ENCODE measurements at places on chromosomes 16 and 17.

- no peak for DNase-seq
Measured at GRCh38 chr17:76584427-76585032, 1.1 kb downstream of the ST6GALNAC2 start.

GRCh38 chr17:5975661-5976060 is 94.5 kb upstream of the WSCD1 start:
- no peak for DNase-seq

- no peak for DNase-seq
Measured at GRCh38 chr16:8686879-8687278, 12.5 kb downstream of the ABAT start.

DNA sequence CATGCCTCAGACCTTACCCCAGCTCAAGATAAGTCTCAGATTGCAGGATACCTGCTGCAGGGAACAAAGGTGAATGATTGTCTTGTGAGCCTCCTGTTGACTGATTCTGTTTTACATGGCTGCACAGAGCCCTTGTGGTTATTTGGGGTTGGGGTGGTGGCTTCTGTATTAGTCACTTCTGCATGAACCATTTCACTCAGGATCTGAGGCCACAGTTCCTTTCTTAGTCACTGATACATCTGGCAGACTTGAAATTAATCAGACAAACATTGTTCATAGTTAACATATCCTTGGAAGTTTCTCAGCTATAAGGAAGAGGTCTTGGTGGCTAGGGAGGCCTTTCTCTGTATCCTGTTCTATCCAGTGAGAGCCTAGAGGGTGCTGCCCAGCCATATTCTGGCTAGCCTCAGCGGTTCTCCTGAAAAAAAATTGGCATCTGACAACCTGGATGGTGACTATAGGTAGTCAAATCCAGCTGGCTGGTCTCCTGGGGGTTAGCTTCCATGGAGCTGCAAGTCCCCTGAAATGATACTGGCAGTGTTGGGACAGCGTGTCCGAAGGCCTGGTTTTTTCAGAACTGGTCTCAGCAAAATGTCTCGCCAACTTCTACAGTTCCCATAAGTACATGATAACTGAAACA is 8.4 kb upstream of the PLK1 start:
- DNase-seq: no peak

GRCh38 chr17:6305613-6306360 is 129.1 kb downstream of the AIPL1 start:
- DNase-seq: no peak

DNA sequence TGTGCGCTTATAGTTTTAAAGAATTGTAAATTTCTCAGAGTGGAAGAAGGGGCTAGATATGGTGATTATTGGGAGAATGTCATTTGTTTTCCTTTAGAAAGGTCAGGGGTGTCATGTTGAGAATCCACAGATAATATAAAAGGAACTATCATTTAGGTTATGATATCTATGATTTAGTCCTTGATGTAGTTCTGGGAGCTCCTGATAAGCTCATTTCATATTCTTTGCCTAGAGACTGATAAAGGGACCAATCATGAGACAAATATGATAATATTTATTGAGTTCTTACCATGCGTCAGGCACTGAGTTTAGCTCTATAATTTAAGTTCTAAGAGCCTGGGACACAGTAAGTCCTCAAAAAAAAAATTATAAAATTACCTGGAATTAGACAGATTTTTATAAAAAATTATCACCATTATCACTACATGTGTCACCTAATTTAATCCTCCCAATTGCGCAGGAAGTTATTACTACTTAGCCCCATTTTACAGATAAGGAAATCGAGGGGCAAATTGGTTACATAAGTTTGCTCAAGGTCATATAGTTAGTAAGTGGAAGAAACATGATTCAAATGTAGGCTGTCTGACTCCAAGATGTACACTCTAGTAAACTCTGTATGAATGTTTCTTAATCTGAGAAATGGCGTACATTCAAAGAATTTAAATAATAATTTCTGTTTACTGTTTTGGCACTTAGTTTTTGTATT is 2.5 kb downstream of the AATF start:
- DNase-seq: no peak
